IPS DF 6.9 (cell line): ENCODE measurements at places on chromosomes 12 and 14.

- DNase-seq = no peak
Observed at GRCh38 chr12:108289350-108290161, 49.6 kb downstream of the CMKLR1 start.

- DNase-seq = no peak
Observed at GRCh38 chr12:130919086-130919485, 34.6 kb upstream of the ADGRD1 start.

GRCh38 chr14:90523961-90524875 is 127.4 kb downstream of the CALM1 start:
- DNase-seq = no peak

- DNase-seq = no peak
Observed at GRCh38 chr14:103833711-103834110, 13.7 kb downstream of the PPP1R13B start.

DNA sequence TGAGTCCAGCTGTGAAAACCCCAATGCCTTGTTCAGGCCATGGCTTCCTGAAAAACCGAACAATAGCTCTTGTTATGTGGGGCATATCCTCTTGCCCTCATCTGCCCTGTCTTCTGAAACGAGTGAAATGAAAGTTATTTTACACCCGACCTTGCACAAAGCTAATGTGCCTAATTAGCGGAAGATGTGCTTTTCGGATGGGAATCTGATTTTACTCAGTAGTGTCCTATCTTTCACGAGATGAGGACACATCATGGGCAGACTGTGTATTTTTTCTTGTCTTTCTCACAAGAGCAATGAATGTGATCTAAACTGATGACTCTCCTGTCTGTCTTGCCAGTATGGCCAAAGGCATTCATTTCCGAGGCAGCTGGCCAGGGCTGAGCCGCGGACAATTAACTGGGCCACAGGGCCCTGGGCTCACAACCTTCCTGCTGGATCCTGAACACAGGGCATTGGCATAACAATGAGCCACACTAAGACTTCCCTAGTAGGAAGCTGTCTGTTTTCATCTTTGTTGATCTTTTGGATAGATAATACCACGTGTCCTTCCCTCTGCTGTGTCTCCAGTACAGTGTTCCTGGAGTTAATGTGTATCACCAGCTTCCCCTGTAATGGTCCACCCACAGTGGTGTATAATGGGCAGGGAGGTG is 86.0 kb upstream of the HIF1A start:
- peak; percentile 57 for DNase-seq

DNA sequence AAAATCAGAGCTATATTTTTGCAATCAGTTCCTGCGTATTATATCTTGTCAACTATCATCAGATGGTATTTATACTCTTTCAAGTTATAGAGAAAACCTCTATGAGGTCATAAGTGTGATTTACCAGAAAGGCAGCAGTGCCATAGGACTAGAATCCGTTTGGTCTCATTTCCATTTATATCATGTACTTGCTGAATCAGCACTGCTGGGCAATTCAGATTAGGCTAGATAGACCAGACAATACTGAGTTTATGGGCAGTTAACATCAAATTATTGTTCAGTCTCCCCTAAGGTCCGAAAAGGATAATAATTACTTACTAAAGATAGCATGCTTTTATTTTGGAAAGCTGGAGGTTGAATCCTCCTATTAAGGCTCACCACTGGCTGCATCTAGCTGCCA is 6.8 kb upstream of the KERA start:
- no peak for DNase-seq
